ENCODE measurements at places on chromosomes 1 and 21. TPM values are rescaled to one million over a fixed set of nuclear protein-coding genes. Genes with fewer than 3 reads are reported as not detected.

The MDM4 gene
- polyA plus RNA-seq, result 22.9 TPM

The AMY1A gene
- polyA plus RNA-seq, result not detected

The FAM3B gene
- polyA plus RNA-seq, result not detected

The LYST gene
- 30.0 TPM for polyA plus RNA-seq

The MSH4 gene
- 0.11 TPM for polyA plus RNA-seq

The LCE2A gene
- polyA plus RNA-seq, result not detected

The CLCA4 gene
- polyA plus RNA-seq, result not detected

The CYP2J2 gene
- polyA plus RNA-seq, result 0.52 TPM

The NBPF4 gene
- not detected for polyA plus RNA-seq

The GSTM2 gene
- 100 TPM for polyA plus RNA-seq

The LDLRAD2 gene
- polyA plus RNA-seq, result 0.27 TPM

The SLC35F3 gene
- 6.2 TPM for polyA plus RNA-seq

The CYP4A11 gene
- not detected for polyA plus RNA-seq

The SOX13 gene
- polyA plus RNA-seq, result 0.07 TPM

The KLF17 gene
- polyA plus RNA-seq, result not detected

The HPCA gene
- 1.0 TPM for polyA plus RNA-seq

The MATN1 gene
- not detected for polyA plus RNA-seq

The FCRL4 gene
- not detected for polyA plus RNA-seq

The S100A9 gene
- polyA plus RNA-seq, result not detected

The LRRC39 gene
- 4.7 TPM for polyA plus RNA-seq

The CNR2 gene
- polyA plus RNA-seq, result not detected

The ALPL gene
- polyA plus RNA-seq, result not detected

The CD160 gene
- polyA plus RNA-seq, result 1.9 TPM

The DPT gene
- polyA plus RNA-seq, result not detected

The PHF13 gene
- 2.1 TPM for polyA plus RNA-seq

The AGMAT gene
- 0.97 TPM for polyA plus RNA-seq

The SPRR3 gene
- not detected for polyA plus RNA-seq

The NKAIN1 gene
- polyA plus RNA-seq, result 2.3 TPM

The NFASC gene
- 17.5 TPM for polyA plus RNA-seq

The KLHDC7A gene
- not detected for polyA plus RNA-seq

The TTC34 gene
- polyA plus RNA-seq, result 0.04 TPM

The LPAR3 gene
- not detected for polyA plus RNA-seq

The FAM78B gene
- 16.1 TPM for polyA plus RNA-seq

The CYP4B1 gene
- not detected for polyA plus RNA-seq

The SERTAD4 gene
- 1.9 TPM for polyA plus RNA-seq

The TTC13 gene
- 8.3 TPM for polyA plus RNA-seq

The SYNC gene
- polyA plus RNA-seq, result 37.0 TPM

The MFAP2 gene
- polyA plus RNA-seq, result not detected

The ELK4 gene
- polyA plus RNA-seq, result 3.6 TPM

The RYR2 gene
- 31.6 TPM for polyA plus RNA-seq

The OLIG2 gene
- polyA plus RNA-seq, result 1.0 TPM

The FCRLA gene
- not detected for polyA plus RNA-seq

The MYCL gene
- not detected for polyA plus RNA-seq

The LENEP gene
- polyA plus RNA-seq, result not detected

All from Purkinje cell (primary cell).